Activated effector memory CD4-positive, alpha-beta T cell treated with anti-CD3 and anti-CD28 coated beads, Interleukin-2, amount 50 U/mL, for 16 hours (primary cell): ENCODE measurements at places on chromosomes 12 and 14.

GRCh38 chr12:108060067-108060466, 69.0 kb upstream of the WSCD2 start:
- DNase-seq: no peak

DNA sequence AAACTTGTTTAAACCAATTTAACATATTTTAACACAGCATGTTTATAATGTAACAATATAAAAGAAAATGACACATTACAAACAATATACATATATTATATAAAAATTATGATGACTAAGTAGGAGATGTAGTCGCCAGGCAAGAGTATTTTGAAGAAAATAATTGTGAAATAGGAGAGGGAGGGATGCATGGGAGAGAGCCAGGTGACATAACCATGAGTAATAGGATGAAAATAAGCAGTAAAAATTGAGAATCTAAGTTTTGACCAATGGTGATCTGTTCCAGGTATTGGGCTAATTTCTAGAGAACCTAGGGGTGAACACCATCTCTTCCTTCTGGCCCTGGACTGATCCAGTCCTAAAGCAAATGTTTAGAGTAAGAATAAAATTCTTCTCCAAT, 315.2 kb upstream of the G2E3 start:
- DNase-seq: no peak

- no peak for DNase-seq
Measured at GRCh38 chr12:4454315-4454860, 8.8 kb upstream of the FGF6 start.

DNA sequence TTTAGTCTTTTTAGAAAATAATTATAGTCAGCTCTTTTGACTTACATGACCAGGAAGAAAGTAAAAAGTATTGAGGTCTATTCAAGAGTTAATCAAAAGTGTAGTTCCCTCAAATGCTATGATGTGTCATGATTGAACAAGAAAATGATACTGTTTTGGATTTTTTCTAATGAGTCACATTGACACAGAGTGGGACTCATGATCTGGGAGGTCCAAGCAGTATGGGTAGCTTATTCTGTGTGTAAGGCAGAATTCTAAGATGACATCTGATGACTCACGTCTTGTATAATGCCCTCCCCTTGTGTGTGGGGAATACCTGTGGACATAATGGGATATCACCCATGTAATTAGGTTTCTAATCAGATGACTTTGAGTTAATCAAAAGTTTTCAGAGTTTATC, 178.1 kb upstream of the DDHD1 start:
- DNase-seq: no peak

- DNase-seq: no peak
Measured at GRCh38 chr12:72276181-72276805, 4.1 kb downstream of the TRHDE start.

DNA sequence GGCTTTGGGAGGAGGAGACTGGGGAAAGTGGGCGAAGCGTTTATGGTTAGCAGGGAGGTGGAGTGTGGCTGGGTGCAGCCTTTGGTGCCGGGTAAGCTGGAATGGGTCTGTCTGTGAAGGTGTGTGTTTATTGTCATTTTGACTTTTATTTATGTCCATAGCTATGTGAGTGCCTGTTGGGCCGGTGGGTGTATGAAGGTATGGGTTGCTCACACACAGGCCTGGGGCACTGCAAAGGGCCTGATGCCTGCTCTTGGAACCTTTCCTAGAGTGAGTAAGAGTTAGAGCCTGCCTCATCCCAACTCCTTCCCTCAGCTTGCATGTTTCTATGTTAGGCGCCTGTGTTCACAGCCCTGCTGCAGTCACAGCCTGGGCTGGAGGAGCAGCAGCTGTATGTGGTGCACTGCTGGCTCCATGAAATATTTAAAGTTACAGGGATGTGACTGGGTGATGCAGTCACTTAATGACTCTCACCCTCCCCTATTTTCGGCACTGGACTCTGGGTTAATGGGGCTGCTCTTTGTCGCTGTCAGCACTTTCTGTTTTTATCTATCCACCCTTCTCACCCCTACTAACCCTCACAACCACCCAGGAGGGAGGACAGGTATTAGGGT, 2.6 kb upstream of the PPP1R1A start:
- no peak for DNase-seq

DNA sequence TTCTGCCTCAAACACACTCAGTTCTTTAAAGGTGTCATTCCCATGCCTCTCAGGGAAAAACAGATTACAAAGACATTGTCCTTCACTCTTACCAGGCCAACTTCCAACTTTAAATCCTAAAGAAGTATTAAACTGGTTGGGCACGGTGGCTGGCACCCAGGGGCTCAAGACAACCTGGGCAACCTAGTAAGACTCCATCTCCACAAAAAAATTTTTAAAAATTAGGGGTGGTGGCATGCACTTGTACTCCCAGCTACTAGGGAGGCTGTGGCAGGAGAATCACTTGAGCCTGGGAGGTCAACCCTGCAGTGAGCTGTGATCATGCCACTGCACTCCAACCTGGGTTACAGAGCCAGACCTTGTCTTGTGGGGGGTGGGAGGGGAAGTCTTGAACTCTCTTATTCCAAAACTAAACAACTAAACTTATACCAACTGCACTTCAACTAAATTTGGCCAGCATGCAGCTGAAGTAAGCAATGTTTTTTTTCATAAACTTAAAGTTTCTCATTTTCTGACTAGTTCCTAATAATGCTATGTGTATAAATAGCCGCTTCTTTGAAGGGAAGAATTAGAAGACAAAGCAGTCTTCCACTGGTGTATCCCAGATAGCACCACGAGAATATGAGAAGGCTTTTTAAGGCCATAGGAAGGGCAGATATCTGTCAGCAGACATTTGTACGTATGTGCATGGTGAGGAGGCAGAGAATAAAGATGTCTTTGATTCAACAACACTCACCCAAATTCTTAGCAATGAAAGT, 2.4 kb downstream of the SLC11A2 start:
- DNase-seq: no peak

DNA sequence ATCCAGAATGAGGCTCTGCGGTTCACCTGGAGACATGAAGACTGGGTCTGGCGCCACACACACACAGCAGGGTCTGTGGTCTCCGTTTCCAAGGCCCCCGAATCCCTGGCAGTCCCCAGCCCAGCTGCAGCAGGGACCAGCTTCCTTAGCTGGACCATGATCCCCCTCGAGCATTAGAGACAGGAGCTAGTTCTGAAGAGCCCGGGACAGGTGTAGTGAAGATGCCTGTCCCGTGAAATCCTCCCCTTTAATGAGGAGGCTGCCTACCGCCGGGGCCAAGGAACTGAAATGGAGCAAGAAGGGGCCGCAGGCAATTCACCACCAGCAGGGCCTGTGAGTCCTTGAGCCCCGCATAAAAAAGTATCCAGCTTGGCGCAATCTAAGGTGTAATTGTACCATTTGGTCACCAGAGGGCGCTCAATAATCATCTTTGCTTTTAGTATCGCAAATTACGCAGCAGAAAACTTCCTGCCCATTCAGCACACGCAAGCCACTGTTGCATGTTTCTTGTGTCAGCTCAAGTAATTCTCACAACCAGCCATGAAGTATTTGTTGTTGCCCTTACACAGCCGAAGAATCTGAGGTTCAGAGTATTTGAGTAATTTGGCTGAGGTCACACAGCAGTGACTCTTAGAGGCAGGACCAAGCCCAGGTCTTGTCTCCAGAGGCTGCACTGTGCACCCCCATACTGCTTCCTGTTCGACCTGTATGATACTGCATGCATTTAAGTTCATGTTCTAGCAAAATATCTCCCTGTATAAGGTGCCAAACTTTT, 54.3 kb upstream of the PPP2R5C start:
- DNase-seq: peak; percentile 79

GRCh38 chr14:64817631-64818030, 62.1 kb downstream of the SPTB start:
- no peak for DNase-seq

- DNase-seq: no peak
Measured at GRCh38 chr12:52144512-52145227, 47.1 kb downstream of the KRT80 start.

- no peak for DNase-seq
Measured at GRCh38 chr14:24944800-24945199, 105.1 kb downstream of the STXBP6 start.

- peak; percentile 86 for DNase-seq
Measured at GRCh38 chr12:57093415-57094207, 4.7 kb downstream of the NAB2 start.
